Nephron progenitor cell (in vitro differentiated cells): ENCODE measurements at places on chromosomes 2 and 18.

GRCh38 chr2:12412898-12413305 lies 303.8 kb upstream of the TRIB2 start:
- DNase-seq = no peak

DNA sequence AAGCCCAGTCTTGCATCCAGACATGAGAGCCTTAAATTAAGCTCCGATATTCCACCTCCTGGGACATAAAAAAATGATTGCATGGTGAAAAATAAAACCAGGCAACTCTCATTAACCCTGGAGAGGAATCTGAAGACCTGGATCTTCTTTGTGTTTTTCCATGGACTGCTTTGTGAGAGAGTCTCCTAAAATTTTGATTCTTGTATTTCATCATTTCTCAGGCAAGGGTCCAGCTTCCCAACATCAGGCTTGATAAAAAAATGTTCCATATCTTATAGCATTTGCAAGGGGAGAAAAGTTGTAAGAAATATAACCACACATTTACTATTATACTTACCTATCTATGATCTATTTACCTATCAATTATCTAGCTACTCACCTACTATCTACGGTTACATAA lies 327.5 kb upstream of the SPHKAP start:
- DNase-seq = no peak

DNA sequence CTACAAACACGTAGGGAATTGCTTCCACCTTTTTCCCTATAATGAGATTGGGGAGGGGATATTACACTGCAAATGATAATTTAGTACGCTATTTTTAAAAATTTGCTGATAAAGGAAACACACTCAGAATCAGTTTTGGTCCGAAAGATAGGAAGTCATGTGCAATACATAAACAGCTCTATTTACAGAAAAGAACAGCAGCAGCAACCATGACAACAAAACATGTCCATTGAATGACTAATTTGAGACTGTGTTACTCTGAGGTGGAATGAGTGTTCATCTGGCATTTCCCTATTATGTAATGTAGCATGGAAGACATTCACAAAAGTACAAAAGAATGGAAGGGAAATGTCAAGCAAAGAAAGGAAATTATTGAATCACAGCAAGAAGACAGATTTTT lies 337.2 kb downstream of the NBAS start:
- no peak for DNase-seq

DNA sequence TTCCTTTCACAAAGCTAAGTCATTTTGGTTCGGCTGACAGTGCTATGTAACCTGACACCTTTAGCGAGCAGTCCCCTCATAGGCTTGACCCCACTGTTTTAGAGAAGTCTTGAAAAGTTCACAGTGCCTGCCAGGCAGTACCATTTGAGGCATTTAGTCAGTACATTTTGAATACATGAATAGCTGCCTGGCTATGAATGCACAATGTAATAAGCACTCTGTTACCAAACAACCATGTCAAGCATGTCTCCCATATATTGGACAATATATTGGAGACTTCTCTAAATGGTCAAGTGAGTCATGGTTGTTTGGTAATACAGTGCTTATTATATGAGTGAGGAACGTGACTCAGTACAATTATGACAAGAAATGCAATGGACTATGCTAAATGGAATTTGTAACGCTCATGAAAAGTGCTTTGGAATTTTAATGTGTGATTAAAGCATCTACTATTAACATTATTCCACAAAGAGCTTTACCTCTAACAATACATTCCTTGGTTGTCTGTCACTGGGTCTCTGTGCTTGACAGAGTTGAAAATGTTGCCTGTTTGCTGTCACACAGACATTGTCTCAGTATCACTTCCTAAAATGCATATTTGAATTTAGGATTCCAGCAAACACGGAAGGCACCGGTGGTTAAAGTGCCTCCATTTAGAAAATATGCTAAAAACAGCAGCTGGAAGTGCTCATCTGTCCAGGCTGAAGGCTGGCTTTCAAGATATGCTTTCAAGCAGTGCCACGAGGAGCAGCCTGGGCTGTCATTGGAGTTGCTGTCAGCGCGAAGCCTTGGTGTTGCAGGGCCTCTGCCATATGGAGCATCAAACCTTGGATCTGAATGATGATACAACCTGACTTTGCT lies 458.6 kb downstream of the FBXO15 start:
- DNase-seq = peak; percentile 17

GRCh38 chr2:12980817-12981216 lies 264.1 kb downstream of the TRIB2 start:
- DNase-seq = no peak

DNA sequence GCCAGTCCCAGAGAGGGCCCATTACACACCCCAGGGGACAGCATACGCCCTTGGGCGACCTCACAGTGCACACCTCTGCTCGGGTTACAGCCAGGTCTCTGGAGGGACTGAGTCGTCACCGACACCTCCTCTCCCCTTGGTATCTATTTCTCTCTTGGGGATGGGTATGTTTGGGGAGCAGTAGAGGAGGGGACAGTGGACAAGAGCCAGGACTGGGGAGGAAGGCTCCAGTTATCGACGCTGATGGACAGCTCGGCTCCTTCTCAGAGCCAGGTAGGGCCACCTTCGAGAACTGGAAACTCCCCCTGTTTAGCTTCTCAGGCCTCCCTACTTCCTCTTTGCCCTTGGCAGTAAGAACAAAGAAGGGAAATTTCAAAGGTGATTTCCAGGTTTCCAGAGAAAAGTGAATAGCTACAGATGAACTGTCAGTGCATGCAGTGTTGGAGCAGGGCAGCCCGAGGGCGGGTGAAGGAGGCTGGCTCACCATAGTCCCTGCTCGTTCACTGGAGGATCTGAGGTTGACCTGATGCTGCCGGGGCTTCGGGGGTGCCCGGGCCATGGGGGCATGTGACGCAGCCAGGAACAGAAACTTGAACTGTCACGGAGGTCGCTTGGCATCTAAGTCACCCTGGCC lies 4.4 kb upstream of the SEMA4C start:
- DNase-seq = no peak

- DNase-seq = no peak
Observed at GRCh38 chr2:30736461-30737325, 70.6 kb downstream of the CAPN13 start.

- no peak for DNase-seq
Observed at GRCh38 chr2:25453199-25453905, 111.6 kb upstream of the DNMT3A start.

GRCh38 chr18:42683094-42683493 lies 432.4 kb downstream of the RIT2 start:
- no peak for DNase-seq

- DNase-seq = no peak
Observed at GRCh38 chr2:101479810-101480209, 4.9 kb upstream of the RFX8 start.

DNA sequence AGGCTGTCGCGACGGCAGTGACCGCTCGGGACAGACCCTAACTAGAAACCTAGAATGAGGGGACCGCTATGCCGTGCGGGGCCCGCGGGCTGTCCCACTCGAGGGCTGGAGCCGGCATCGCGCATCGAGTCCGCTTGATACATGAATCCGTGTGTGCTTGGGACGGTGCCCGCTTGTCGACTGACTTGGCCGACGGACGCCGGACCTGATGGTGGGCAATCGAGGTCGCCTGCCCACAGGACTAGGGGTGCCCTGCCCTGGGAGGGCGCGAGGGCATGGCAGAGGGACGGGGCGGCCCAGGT lies 749 bp upstream of the PTMA start:
- DNase-seq = peak; percentile 66

DNA sequence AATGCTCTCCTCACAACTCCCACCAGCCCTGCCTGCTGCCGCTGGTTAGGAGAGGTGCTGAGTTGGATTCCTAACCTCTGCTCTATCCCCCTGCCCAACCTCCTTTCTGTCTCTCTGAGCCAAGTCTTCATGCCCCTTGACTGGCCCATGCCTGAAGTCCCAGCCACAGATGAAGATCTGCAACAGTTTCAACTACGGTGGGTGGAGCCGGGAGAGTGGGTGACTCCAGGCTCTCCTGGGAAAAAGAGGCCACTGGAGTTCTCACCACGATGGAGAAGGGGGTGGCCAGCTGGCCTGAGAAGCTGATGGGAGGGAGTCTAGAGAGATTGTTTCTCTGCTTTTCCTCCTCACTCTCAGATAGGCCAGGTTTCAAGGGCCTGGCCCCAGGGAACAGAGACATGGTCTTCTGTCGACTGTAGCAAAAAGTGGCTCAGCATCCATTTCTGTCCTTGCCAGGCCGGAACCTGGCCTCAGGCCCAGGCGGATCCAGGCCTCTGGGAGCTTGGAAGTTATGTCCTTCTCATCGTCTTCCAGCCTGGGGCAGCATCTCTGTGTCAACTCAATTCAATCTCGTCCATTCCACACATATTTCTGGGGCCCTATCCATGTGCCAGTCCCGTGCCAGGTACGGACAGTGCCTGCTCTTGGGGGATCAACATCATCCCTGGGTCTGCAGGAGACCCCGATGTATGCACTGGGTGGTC lies 75.3 kb downstream of the INHBB start:
- no peak for DNase-seq

GRCh38 chr2:651951-652373 lies 25.2 kb downstream of the TMEM18 start:
- DNase-seq = no peak

DNA sequence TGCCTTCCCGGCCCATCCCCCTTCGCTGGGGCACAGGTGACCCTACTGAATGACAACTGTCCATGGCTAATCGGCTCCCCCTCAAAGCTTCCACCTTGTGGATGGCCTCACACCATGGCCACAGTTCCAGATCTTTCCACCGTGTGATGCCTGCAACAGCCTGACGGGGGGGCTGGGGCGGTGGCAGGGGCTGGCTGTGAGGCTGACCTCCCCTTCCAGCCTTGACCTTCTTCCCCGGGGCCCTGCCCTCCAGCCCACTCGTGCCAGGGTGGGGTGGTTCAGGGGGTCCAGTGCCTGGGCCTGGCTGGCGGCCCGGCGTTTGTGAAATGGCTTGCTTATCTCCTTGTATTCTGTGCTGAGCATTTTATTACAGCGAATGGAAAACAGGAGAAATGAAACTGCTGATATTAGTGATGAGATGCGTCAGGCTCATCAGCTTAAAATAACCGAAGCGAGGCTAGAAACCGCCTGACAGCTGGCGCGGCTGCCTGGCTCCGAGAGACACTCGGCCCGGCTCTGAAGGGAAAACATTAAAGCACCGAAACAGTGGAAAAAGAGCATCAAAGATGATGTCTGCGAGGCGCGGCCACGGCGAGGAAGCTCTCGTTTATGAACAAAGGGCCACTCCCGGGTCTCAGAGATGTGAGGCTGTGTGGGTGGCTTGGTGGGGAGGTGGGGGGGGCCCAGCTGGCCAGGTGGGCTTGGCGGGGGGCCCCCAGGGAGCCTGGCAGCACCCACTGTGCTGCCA lies 916 bp upstream of the PDCD1 start:
- DNase-seq = peak; percentile 17

- no peak for DNase-seq
Observed at GRCh38 chr2:10359246-10359645, 56.5 kb downstream of the HPCAL1 start.

GRCh38 chr2:26411419-26411818 lies 9.7 kb downstream of the DRC1 start:
- DNase-seq = no peak

DNA sequence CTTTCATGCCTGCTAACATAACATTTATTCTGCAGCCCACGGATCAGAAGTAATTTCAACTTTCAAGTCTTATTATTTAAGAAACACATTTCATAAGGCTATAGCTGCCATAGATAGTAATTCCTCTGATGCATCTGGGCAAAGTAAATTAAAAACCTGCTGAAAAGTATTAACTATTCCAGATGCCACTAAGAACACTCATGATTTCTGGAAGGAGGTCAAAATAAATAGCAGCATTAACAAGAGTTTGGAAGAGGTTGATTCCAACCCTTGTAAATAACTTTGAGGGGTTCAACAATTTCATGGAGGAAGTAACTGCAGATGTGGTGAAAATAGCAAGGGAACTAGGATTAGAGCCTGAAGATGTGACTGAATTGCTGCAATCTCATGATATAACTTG lies 77.6 kb downstream of the CCDC148 start:
- DNase-seq = no peak

DNA sequence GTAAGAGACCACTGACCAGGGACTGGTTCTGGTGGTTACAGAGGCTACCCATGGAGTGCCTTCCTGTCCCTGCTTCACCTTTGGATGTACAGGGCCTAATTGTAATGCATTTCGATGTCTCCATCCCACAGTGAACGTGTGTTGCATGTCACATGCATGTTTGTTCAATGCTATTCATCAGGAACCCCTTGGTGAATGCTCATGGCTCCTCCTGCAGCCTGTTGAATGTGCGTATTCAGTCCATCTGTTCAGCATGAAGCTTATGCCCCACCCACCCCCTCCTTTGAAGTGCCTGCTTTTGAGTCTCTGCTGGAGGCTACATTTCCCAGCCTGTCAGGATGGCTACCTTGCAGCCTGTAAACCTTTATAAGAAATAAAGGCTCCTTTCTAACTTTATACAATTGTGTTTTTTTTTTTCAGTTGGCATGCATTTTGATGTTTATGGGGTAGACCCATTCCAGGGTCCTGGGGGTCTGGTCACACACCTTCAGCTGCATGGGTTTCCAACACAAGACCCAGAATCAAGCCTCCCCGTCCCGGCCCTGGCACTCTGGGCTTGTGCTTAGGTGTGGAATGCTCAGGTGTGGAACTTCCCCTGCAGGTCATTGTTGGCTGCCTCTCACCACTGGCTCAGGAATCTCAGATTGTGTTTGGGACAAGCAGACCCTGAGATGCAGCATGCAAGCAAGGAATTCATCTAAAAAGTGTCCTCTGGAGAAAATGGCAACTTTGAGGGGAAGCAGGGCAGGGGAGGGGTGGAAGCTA lies 238.8 kb upstream of the HDAC4 start:
- no peak for DNase-seq

GRCh38 chr2:160891353-160891740 lies 268.9 kb upstream of the TANK start:
- DNase-seq = no peak
